ENCODE measurements at places on chromosomes 3 and 15.

DNA sequence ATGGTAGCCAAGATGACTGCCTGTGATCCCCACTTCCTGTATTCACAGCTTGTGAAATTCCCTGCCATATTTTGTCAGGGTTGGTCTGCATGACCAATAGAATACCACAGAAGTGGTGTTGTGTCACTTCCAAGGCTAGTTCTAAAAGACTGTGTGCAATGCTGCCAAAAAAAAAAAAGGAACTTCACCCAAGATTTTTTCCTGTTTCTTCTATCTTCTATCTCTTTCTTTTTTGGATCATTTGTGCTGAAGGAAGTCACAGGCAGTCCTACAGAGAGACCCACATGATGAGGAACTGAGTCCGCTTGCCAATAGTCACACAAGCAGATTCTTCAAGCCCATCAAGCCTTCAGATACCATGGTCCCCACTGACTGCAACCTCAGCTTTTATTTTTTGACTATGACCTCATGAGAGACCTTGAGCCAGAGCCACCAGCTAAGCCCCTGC lies 18.1 kb upstream of the RAF1 start:
- no peak overlapping the region for H3K4me3 ChIP-seq
- peaks cover 6% of the 10 kb centered on the region for H3K4me1 ChIP-seq
- DNase-seq: no peak

DNA sequence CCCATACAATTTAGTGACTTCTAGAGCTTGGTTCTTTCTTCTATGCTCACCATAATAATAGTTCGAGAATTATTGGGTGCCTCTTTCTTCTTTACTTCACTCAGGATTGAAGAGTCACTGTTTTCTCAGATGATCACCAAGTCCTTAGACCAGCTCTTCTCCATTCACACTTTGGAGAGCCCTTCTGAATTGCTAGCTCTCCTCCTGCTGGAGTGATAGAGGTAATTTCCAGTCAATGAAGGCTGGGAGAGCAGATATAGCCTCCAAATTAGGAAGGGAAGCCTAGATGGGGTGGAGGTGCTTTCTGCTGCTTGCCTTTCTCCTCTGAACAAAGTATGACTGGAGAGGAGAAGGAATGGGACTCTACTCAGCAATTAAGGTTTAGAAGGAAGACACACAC lies 10.7 kb upstream of the BBX start:
- no peaks in the 10 kb centered on the region for H3K27me3 ChIP-seq
- H3K4me1 ChIP-seq: no peaks in the 10 kb centered on the region

- no peak for DNase-seq
- no peak overlapping the region for H3K4me3 ChIP-seq
- no peaks in the 10 kb centered on the region for H3K36me3 ChIP-seq
- no peak overlapping the region for H3K27ac ChIP-seq
- H3K4me1 ChIP-seq: no peaks in the 10 kb centered on the region
- no peaks in the 10 kb centered on the region for H3K27me3 ChIP-seq
Observed at GRCh38 chr15:79299126-79299840, 11.6 kb upstream of the TMED3 start.

- H3K4me1 ChIP-seq: no peaks in the 10 kb centered on the region
- DNase-seq: no peak
- no peaks in the 10 kb centered on the region for H3K27me3 ChIP-seq
- no peak overlapping the region for H3K4me3 ChIP-seq
- H3K27ac ChIP-seq: no peak overlapping the region
Observed at GRCh38 chr3:6204891-6205290, 656.0 kb upstream of the GRM7 start.

DNA sequence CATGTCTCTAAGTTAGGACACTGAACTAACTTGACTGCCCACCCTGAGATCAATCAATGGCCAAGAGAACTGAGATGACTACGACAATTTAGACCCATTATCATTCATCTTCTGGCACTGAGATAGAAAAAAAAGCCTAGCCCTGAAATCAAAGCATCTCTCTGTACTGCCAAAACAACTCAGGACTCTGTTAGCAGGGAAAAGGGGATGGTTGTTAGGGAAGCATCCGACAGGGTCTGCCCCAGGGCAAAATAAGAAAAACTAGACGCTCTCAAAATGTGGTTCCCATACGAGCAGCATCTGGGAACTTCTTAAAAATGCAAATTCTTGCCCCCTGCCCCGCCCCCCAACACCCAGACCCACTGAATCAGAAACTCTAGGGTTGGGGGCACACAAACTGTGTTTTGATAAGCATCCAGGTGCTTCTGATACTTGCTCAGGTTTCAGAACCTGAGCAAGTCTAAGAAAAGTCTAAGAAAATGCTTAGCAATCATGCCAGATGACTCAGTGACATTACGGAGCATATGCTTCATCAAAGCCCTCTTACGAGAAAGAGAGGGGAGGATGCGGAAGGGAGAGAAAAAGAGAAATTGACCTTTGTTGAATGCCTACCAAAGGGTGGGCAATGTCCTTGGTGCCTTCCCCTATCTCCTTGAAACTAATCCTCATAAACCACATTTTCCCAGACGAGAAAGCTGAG lies 172.8 kb upstream of the HES1 start:
- no peak for DNase-seq
- no peaks in the 10 kb centered on the region for H3K36me3 ChIP-seq
- H3K27me3 ChIP-seq: peaks cover 5% of the 10 kb centered on the region
- H3K4me1 ChIP-seq: no peaks in the 10 kb centered on the region

DNA sequence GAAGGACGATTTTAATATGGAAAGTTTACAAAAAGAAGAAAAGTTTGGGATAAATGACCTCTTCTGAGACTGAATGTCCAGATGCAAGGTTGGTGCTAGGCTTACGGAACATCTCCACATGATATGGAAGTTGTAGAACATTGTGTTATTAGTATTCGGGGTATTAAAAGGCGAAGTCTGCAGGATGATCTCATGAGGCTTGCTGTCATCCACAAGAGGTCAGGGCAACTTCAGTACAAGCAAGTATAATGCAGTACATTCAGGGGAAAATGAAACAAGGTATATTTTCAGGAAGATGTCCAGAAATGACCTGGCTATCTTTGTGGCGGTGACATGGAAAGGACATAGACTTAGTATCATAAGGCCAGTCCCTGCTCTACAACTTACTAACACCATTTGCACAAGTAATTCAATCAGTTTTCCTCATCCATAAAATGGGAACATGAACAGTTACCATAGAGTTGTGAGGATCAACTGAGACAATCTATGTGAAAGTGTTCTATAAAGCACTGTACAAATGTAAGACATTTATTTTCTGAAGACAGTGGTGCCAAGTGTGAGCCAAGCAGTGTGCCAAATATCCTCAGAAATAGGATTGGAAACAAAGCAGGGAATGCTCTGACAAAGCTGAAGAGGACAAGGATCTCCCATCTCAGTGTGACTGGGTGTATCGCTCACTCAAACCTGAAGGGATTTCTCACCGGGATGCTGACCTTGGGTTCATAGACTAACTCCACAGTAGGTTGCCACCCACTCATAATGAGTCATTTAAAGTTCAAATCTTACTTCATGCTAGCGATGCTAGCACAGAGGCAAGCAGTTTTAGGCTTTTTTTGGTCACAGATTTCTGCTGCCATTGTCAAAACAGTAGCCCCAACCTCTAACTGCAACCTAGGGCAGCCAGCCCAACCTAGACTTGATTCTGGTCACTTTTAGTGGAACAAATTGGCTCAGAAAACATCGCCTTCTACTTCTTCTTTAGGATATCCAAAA lies 118.3 kb downstream of the TIGIT start:
- H3K4me3 ChIP-seq: no peak overlapping the region
- peaks cover 9% of the 10 kb centered on the region for H3K27me3 ChIP-seq
- H3K36me3 ChIP-seq: no peaks in the 10 kb centered on the region
- H3K27ac ChIP-seq: no peak overlapping the region
- H3K4me1 ChIP-seq: peaks cover 28% of the 10 kb centered on the region
- DNase-seq: no peak
